ENCODE measurements at places on chromosomes 12 and 14.

GRCh38 chr12:69580074-69580473, 5.2 kb upstream of the CCT2 start:
- no peak for DNase-seq

- no peak for DNase-seq
Observed at GRCh38 chr12:104866291-104866690, 91.8 kb downstream of the SLC41A2 start.

DNA sequence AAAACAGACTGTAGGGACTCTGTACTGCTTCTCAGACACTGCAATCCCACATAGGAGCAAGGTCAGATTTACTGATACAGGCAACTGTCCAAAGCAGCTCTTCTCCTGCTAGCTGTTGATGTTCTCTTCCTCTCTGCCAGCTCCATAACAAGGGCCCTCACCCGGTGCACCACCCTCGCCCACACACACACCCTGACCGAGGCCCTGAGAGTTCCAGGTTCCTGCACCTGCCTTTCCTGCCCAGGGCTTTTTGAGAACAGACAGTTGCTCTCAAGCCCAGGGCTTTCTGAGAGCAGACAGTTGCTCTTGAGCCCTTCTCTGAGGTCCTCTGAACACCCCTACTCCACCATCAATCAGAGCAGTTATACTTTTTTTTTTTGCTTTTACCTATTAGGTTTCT, 233.8 kb upstream of the GARIN6 start:
- DNase-seq, result no peak

DNA sequence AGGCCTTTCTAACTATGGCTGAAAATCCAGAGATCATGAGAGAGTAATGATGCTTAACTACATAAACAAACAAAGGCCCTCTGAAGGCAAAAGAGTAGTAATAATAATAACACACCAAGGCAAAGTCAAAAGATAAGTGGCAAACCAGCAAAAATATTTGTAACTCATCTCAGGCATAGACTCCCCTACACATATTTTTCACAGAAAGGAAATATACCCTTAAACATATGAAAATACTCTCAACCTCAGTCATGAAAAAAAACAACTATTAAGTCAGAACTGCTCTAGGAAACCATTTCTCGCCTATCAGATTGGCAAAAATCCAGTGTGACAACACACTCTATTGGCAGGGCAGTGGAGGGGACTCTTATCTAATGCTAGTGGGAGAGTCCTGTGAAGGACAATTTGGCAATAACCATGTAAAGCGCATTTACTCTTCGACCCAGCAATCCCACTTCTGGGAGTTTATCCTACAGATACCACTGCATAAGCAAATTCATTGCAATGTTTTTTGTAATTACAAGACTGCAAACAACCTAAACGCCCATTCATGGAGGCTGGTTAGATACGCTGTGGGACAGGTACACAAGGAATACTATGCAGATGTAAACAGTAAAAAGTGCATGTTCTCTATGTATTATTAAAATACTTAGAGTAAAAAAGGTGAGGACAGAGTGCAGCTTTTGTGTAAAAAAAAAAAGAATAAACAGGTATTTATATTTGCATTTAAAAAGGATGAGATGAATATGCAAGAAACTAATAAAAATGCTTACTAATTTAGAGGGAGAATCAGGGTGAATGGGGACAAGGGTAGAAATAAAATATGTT, 26.0 kb upstream of the IL22 start:
- DNase-seq, result no peak

GRCh38 chr12:48182631-48183030, 813 bp upstream of the CCDC184 start:
- no peak for DNase-seq

DNA sequence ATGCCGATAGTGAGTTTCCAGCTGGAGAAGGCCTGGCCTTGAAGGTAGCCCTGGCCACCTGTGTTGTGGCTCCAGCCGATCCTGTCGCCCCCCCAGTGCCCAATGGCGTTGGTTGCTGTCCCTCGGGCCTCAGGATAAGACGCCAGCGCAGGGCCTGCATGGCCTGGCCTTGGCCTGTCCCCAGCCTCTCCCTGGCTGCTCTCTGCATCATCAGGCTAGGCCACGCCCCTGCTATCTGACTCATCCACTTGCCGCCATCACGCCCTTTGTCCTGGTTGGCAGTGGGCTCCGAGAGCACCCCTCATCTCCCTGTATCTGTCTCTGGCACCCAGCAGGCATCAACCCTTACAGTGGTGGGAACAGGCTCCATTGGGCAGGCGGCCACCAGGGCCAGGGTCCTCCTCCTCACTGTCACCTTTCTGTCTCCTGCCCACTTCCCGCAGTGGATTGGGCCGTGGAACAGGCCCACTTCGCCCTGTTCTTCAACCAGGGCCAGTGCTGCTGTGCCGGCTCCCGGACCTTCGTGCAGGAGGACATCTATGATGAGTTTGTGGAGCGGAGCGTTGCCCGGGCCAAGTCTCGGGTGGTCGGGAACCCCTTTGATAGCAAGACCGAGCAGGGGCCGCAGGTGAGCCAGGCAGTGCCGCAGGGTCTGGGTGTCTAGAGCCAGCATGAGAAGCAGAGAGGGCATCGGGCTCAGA, 25.6 kb downstream of the ALDH2 start:
- DNase-seq, result no peak

- peak; percentile 9 for DNase-seq
Observed at GRCh38 chr12:54859502-54859901, 5.2 kb downstream of the MUCL1 start.

- no peak for DNase-seq
Observed at GRCh38 chr12:16670456-16671050, 64.6 kb upstream of the LMO3 start.

GRCh38 chr14:68843471-68844209, 50.8 kb upstream of the ZFP36L1 start:
- DNase-seq, result peak; percentile 82

DNA sequence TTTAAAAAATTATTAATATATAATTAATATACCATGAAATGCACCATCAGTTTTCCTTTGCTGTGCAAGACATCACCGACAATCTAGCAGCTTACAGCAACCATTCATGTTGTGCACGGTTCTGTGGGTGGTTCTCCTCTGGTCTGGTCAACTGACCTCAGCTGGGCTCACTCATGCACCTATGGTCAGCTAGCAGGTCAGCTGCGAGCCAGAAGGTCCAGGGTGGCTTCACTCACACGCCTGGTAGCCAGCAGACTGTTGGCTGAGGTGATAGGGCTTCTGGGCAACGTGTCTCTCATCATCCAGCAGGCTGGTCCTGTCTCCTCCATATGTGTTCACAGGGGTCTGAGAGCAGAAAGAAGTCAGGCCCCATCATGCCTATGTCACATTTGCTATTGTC, 210.4 kb downstream of the KIF26A start:
- DNase-seq, result no peak

DNA sequence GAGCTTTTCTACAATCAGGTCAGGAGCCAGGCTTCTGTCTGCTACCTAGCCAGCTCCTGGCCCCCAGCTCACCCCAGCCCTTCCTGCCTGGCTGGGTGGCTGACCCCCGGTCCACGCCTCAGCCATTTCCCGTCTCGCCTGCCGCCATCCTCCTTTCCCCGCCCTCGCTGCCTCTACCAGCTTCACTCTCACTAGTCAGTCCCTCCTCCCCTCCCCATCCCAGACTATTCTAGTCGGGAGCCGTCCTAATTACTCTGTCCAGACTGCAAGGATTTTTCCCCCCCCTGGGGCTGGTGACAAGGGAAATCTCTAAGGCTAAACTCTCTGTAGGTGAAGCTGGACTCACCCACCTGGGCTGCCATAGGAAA, 825 bp downstream of the DHH start:
- no peak for DNase-seq

DNA sequence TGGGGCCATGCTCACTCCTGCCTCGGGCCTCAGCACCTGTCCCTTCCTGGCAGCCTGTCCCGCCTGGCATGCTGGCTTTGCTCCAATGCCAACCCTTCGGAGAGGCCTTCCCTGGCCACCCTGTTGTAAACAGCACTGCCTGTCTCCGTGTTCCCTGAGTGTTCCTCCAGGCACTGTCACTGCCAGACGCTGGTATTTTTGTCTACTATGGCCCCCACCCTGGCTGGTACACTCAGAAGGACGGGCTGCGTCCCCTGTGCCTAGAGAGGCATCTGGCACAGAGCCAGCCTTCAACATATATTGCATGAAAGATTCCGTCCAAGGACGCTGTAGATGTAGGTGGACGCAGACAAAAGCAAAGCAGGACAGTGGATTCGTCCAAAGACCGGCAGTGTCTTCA, 2.7 kb upstream of the ASPG start:
- no peak for DNase-seq

- no peak for DNase-seq
Observed at GRCh38 chr12:2051700-2052621, 826 bp upstream of the CACNA1C start.

GRCh38 chr14:103613517-103613916, 15.5 kb upstream of the KLC1 start:
- DNase-seq, result no peak

- DNase-seq, result no peak
Observed at GRCh38 chr12:50404307-50404706, 3.6 kb downstream of the LARP4 start.

DNA sequence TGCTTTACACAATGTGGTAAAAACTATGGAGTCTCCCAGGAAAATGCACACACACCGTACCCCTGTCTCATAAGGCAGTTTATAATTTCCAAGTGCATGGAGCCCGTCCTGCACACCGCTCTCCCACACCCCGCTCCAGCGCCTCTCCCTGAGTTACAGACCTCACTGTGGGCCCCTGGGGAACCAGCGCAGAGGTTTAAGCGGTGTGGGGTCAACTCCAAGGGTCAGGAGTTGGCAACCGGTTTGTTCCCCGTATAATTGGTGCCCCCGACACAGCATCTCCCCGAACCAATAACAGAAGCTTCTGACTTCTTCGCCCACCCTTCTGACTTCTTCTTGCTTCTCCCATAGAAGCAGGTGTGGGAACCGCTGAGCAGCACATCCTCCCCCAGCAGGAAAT, 58.4 kb upstream of the DDX11 start:
- no peak for DNase-seq

DNA sequence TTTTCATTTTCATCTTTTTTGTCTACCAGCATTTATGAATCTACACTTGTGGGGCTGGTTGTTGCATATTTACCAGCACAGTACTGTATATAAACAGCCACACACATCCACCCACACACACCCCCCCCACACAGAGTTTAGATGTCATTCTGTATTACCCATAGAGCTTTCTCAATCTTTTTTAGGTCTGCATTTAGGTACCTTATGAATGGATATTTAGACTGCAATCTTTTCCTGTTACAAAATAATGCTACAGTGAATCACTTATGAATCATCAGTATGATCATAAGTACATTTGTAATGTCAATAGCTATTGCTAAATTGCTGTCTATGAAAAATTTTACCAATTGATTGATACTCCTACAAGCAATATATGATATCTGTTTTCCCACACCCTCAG, 67.3 kb upstream of the STK38L start:
- DNase-seq, result no peak

DNA sequence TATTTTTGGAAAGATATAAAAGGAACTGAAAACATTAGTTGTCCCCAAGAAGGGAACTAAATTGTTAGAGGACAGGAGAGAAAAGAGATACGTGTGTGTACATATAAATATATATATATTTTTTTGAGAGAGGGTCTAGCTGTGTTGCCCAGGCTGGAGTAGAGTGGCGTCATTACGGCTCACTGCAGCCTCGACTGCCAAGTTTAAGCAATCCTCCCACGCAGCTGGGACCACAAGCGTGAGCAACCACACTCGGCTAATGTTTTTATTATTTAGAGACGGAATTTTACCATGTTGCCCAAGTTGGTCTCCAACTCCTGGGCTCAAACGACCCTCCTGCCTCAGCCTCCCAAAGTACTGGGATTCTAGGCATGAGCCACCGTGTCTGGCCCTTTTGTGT, 16.2 kb upstream of the NOP2 start:
- no peak for DNase-seq

DNA sequence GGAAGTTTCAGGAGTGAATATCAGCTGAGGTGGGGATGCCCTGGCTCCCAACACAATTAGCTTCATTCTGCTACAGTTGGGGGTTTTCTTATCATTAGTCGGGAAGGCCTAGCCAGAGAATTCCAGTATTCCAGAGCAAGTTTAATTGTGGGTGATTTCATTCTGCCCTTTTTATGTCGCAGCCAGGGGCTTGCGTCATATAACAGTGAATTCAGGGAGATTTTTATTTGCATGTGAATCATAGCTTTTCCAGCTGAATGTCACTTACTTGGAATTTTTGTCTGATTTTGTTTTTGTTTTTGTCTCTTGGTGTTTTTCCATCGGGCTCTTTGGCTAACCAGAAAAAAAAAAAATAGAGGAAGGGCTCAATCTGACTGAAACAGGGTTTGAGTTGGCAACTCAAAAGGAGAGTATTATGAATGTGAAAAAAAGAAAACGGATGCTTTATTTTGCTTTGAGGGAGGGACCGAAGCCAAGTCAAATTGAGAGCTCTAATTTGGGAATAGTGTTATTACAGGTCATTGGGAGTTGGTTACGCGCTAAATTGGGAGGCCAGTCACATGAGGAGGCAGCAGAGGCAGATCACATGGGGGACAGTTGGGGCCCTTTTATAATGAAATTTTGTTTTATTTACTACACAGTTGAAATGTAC, 119.4 kb downstream of the SAMD4A start:
- DNase-seq, result no peak

DNA sequence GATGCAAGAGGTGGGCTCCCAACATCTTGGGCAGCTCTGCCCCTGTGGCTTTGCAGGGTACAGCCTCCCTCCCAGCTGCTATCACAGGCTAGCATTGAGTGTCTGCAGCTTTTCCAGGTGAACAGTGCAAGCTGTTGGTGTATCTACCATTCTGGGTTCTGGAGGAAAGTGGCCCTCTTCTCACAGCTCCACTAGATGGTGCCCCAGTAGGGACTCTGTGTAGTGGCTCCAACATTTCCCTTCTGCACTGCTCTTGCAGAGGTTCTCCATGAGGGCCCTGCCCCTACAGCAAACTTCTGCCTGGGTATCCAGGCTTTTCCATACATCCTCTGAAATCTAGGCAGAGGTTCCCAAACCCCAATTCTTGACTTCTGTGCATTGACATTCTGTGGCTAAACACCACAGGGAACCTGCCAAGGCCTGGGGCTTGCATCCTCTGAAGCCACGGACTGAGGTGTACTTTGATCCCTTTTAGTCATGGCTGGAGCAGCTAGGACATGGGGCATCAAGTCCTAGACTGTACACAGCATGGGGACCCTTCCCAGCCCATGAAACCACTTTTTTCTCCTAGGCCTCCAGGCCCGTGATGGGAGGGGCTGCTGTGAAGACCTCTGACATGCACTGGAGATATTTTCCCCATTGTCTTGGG, 24.0 kb upstream of the SLC38A1 start:
- no peak for DNase-seq
